Thyroid gland (tissue), 4 donors: ENCODE measurements at places on chromosomes 1 and 21. TPM values are rescaled to one million over a fixed set of nuclear protein-coding genes. Genes with fewer than 3 reads are reported as not detected.

DNA sequence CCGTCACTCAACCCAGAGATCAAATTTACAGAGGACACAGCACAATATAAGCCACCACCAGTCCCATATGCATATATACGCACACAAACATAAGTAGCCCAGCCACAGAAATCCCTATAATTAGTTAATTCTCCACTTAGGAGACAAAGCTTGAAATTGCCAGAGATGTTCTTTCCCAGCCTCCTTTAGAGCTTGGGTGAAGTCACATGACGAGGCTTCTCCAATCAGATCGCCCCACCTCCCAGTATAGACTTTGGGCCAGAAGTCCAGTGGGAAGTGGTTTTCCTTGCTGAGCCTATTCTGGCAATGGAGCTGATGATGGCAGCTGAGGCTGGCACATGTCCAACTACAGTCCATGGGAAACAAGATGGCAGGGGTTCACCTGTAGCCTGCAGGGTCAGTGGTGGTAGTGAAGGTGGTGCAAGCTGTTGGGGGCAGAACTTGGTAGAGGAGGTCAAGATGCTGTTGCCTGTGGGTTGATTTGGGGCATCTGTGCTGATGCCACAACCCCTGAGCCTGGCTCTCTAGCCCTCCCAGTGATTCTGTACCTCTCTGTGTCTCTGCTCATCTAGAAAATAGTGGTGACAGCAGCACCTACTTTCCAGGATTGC is 535.9 kb downstream of the MATN1 start:
- H3K4me1 ChIP-seq, result peaks cover 4% of the 10 kb centered on the region
- no peaks in the 10 kb centered on the region for H3K36me3 ChIP-seq
- no peaks in the 10 kb centered on the region for H3K27me3 ChIP-seq
- no peak for DNase-seq

DNA sequence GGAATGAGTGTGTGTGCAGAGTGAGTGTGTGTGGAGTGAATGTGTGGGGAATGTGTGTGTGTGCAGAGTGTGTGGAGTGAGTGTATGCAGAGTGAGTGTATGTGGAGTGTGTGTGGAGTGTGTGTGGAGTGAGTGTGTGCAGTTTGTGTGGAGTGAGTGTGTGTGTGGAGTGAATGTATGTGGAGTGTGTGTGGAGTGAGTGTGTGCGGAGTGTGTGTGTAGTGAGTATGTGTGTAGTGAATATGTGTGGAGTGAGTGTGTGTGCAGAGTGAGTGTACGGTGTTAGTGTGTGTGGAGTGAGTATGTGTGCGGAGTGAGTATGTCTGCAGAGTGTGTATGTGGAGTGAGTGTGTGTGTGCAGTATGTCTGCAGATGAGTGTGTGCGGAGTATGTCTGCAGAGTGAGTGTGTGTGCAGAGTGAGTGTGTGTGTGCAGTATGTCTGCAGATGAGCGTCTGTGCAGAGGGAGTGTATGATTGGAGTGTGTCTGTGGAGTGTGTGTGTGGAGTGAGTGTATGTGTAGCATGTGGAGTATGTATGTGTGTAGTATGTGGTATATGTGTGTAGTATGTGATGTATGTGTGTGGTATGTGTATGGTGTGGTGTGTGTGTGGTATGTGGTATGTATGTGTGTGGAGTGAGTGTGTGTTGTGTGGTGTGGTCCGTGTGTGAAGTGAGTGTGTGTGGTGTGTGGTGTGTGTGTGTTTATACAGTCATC is 59.7 kb upstream of the CLDN14 start:
- H3K4me1 ChIP-seq, result no peaks in the 10 kb centered on the region
- no peak overlapping the region for H3K27ac ChIP-seq
- DNase-seq, result no peak
- no peaks in the 10 kb centered on the region for H3K27me3 ChIP-seq
- no peaks in the 10 kb centered on the region for H3K36me3 ChIP-seq
- H3K4me3 ChIP-seq, result no peak overlapping the region

S100A7A gene
- not detected for total RNA-seq

GRCh38 chr1:241316372-241316771 is 40.6 kb downstream of the RGS7 start:
- DNase-seq, result no peak
- no peak overlapping the region for H3K4me3 ChIP-seq
- H3K4me1 ChIP-seq, result no peaks in the 10 kb centered on the region
- H3K27me3 ChIP-seq, result no peaks in the 10 kb centered on the region
- H3K36me3 ChIP-seq, result no peaks in the 10 kb centered on the region

GUCA2A gene
- total RNA-seq, result not detected

TMEM82 gene
- total RNA-seq, result not detected

- no peak for DNase-seq
- no peak overlapping the region for H3K4me3 ChIP-seq
- H3K27ac ChIP-seq, result no peak overlapping the region
Measured at GRCh38 chr1:52348704-52349300, 17.2 kb downstream of the CC2D1B start.

DNA sequence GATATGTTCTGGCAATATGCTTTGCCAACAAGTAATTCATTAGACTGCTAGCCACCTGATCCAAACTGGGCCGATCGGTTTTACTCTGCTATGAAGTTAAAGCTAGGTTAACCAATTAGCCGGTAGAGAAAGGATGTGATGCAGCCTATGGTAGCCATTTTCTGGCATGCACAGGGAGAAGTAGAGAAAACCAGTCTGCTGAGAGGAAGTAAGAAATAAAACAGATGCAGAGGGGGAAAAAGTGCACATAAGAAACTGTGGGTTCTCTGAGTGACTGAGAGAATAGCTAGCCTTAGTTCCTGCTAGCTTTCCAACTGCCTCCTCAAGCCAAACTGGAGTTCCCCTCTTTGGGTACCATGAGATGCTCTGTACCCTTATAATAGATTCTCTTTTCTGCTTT is 52.8 kb downstream of the ARID4B start:
- no peak overlapping the region for H3K27ac ChIP-seq
- H3K36me3 ChIP-seq, result no peaks in the 10 kb centered on the region
- H3K4me1 ChIP-seq, result peaks cover 11% of the 10 kb centered on the region
- H3K27me3 ChIP-seq, result no peaks in the 10 kb centered on the region

GRCh38 chr1:18948913-18949685 is 7.4 kb downstream of the IFFO2 start:
- no peaks in the 10 kb centered on the region for H3K27me3 ChIP-seq
- DNase-seq, result no peak
- H3K4me1 ChIP-seq, result peaks cover 94% of the 10 kb centered on the region
- H3K36me3 ChIP-seq, result no peaks in the 10 kb centered on the region
- no peak overlapping the region for H3K4me3 ChIP-seq
- peak overlapping the region; percentile 41 for H3K27ac ChIP-seq

GRCh38 chr1:119004781-119005180 is 16.6 kb upstream of the TBX15 start:
- no peak overlapping the region for H3K27ac ChIP-seq
- H3K4me3 ChIP-seq, result no peak overlapping the region
- H3K4me1 ChIP-seq, result peaks cover 38% of the 10 kb centered on the region
- no peak for DNase-seq

- H3K36me3 ChIP-seq, result no peaks in the 10 kb centered on the region
- no peak overlapping the region for H3K27ac ChIP-seq
- no peaks in the 10 kb centered on the region for H3K27me3 ChIP-seq
Measured at GRCh38 chr1:171717062-171717718, 24.7 kb downstream of the VAMP4 start.

DNA sequence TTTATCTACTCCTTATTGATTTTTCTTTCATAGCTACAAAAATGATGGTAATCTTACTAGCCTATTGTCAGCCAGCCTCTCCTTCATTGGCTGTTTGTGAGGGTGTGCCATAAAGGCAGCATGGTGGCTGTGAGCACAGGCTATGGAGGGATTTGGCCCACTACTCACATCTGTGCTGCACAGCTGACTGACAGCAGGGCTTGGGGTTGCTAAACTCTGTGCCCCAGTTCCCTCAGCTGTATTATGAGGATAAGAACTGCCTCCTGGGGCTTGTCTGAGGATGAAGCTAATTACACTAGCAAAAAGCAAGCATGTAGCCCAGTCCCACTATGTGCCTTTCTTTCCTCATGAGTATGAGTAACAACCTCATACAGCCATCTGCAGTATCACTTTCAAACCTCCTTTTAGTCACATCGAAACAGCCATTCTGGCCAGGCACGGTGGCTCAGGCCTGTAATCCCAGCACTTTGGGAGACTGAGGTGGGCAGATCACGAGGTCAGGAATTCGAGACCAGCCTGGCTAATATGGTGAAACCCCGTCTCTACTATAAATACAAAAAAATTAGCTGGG is 66.2 kb downstream of the COQ8A start:
- no peak for DNase-seq
- H3K36me3 ChIP-seq, result peaks cover 5% of the 10 kb centered on the region
- H3K27ac ChIP-seq, result no peak overlapping the region
- no peaks in the 10 kb centered on the region for H3K4me1 ChIP-seq
- no peaks in the 10 kb centered on the region for H3K27me3 ChIP-seq

DNA sequence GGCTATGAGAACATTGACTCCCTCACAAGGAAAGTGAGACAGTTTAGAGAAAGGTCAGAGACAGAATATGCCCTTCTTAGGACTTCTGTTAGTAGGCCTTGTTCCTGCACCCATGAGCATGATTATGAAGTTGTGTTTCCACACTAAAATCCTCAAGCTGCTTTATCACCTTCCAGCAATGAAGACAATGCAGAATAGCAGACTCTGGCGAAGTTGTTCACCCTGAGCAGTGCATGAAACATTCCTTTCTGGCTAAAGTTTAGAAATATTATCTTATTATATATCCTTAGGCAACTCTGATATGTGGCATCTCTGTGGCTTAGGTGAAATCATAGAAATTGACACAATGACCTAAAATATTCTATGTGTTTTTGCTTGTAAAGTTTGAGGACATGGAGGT is 13.9 kb upstream of the OR2G2 start:
- H3K4me1 ChIP-seq, result no peaks in the 10 kb centered on the region
- no peak for DNase-seq
- no peaks in the 10 kb centered on the region for H3K27me3 ChIP-seq
- no peak overlapping the region for H3K4me3 ChIP-seq
- no peaks in the 10 kb centered on the region for H3K36me3 ChIP-seq

DNA sequence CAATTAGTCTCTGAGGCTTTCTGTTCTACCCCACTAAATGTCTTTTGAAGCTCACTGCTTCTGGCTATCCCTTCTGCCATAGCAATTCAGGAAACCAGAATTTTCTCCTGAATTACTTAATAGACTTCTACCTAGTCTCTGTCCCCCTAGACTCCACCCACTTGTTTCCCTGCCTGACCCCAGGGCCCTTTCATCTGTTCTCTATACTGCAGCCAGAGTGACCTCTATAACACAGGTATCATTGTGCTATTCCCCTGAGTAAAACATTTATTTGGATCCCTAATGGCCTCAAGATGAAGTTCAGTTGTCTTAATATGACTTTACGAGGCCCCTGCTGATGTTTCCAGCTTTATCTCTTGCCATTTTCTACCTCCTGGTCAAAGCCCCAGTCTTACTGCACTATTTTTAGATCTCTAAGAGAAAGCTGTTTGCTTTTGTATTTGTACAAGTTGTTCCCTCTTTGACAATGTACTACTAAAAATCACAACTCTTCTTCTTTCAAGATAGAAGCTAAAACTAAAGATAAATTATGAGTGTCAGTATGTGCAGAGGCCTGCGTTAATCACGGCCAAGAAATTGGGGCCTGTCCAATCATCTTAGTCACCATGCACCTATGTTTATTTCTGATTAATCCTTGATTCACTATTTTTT is 54.5 kb downstream of the ATP1B1 start:
- H3K27ac ChIP-seq, result peak overlapping the region; percentile 10
- DNase-seq, result no peak
- H3K36me3 ChIP-seq, result no peaks in the 10 kb centered on the region

GRCh38 chr1:225737866-225738265 is 39.8 kb upstream of the SRP9 start:
- no peak overlapping the region for H3K4me3 ChIP-seq
- H3K27ac ChIP-seq, result no peak overlapping the region
- H3K4me1 ChIP-seq, result peaks cover 21% of the 10 kb centered on the region
- DNase-seq, result no peak

KRTAP19-1 gene
- not detected for total RNA-seq

C1orf167 gene
- total RNA-seq, result 0.22 TPM
